ENCODE measurements at places on chromosomes 16 and 17. TPM values are rescaled to one million over a fixed set of nuclear protein-coding genes. Genes with fewer than 3 reads are reported as not detected.

GRCh38 chr17:73640691-73641090 is 3.6 kb downstream of the SDK2 start:
- H3K4me3 ChIP-seq: no peak overlapping the region
- peaks cover 15% of the 10 kb centered on the region for H3K4me1 ChIP-seq
- no peak for DNase-seq
- H3K27me3 ChIP-seq: peaks cover 32% of the 10 kb centered on the region
- no peak overlapping the region for H3K27ac ChIP-seq

The STX8 gene
- 45.9 TPM for total RNA-seq

The DRC7 gene
- not detected for total RNA-seq

GRCh38 chr16:19517424-19518089 is 4.3 kb downstream of the GDE1 start:
- peak; percentile 61 for DNase-seq
- H3K27ac ChIP-seq: no peak overlapping the region
- H3K27me3 ChIP-seq: no peaks in the 10 kb centered on the region
- H3K4me1 ChIP-seq: peaks cover 58% of the 10 kb centered on the region
- H3K4me3 ChIP-seq: no peak overlapping the region

The VPS4A gene
- total RNA-seq: 37.7 TPM

- no peak overlapping the region for H3K27ac ChIP-seq
- H3K4me1 ChIP-seq: peaks cover 15% of the 10 kb centered on the region
- peaks cover 2% of the 10 kb centered on the region for H3K36me3 ChIP-seq
- DNase-seq: no peak
- no peaks in the 10 kb centered on the region for H3K27me3 ChIP-seq
Measured at GRCh38 chr16:8678068-8678927, 3.9 kb downstream of the ABAT start.

GRCh38 chr17:10116267-10116666 is 82.1 kb downstream of the GAS7 start:
- H3K27ac ChIP-seq: no peak overlapping the region
- H3K4me3 ChIP-seq: no peak overlapping the region
- no peak for DNase-seq
- H3K4me1 ChIP-seq: peaks cover 29% of the 10 kb centered on the region
